Posterior vena cava (tissue), 2 donors: ENCODE measurements at places on chromosomes 11 and 22.
A peak's percentile ranks its signal among the peaks of the same experiment; 100 is the strongest.

DNA sequence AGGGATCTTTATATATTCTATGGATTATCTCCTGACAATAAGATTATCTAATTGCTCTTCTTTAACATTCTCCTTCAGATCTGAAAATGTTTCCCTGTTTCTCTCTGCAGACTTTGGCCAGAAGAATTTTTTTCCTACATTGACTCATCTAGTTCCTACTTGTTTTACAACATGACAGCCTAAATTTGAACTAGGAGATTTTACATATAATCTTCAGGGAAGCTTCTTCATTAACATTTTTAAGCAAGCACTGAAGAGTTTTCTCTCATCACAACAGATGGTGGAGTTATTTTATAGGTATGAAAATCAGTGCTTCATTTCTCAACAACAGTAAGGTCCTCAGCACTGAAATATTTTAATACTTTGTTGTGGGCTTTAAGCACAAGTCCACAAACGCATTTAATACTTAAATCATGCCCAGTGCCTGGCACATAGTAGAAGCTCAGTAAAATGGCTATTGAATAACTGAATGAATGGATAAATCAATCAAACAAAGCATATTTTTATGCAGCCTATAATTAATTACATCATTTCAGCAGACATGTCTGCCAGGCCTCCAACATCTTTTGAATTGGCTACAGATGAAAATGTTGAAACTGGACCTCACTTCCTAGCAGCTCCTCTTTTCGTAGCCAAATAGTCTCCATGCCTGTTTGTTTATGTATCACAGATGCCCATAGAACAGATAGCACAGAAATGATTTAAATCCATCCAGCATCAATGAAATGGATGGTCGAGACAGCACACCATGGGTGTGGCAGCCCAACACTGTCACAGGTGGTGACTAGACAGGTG is 117.3 kb upstream of the POU2AF2 start:
- no peak for DNase-seq

GRCh38 chr11:28092786-28093185 is 15.2 kb downstream of the KIF18A start:
- DNase-seq, result no peak

GRCh38 chr11:15519124-15519791 is 404.5 kb downstream of the INSC start:
- no peak for DNase-seq

DNA sequence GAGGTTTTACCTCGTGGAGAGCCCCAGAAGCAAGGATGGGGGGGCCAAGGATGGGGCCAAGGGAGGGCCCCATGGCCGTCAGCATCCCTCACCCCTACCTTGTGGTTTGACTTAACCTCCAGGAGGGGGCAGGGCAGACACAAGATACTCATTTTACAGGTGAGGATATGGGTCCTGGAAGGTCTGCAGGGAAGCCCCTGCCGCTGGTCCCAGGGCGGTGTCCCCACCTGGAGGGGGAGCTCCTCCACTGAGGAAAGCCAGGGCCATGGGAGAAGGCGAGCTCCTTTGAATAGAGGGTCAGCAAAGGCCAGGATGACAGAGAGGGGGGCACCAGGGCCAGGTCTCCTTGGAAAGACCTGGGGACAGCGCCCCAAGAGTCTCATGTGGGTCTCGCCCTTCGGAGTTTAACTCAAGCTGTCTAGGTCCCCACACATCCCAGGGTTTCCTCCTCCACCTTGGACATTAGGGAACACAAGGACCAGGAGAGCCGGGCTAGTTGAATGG is 5.9 kb upstream of the ADORA2A start:
- DNase-seq, result no peak

DNA sequence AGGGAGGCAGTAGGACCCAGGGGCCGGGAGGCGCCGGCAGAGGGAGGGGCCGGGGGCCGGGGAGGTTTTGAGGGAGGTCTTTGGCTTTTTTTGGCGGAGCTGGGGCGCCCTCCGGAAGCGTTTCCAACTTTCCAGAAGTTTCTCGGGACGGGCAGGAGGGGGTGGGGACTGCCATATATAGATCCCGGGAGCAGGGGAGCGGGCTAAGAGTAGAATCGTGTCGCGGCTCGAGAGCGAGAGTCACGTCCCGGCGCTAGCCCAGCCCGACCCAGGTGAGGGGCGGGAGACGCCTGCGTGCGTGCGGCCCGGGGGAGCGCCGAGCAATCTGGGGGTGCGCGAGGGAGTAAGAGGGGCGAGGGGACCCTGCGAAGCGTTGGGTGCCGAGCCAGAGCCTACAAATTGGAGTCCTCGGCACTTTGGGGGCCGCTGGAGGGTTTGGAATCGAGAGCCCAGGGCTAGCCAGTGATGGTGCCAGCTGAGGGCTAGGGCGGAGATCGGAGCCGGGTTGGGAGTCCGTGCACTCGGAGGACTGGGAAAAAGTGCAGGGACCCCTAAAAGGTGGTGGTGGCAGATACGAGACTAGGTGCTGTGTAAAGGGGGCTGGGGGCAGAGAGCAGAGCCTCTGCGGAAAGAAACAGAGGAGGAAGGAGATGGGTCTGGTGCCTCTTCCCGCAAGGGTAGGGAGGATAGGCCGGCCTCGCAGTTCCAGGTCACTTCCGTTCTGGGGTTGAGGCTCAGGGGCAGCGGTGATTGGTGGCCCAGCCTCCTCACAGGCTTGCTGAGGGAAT is at the start of gene SERPINH1:
Gene SERPINH1 (plus strand): TSS at position 206 of the 788 bp plus-strand sequence. CDS start 4,097 bp downstream, outside the sequence.
- DNase-seq, result peak; percentile 96
